ENCODE measurements at places on chromosomes 2 and 18.

DNA sequence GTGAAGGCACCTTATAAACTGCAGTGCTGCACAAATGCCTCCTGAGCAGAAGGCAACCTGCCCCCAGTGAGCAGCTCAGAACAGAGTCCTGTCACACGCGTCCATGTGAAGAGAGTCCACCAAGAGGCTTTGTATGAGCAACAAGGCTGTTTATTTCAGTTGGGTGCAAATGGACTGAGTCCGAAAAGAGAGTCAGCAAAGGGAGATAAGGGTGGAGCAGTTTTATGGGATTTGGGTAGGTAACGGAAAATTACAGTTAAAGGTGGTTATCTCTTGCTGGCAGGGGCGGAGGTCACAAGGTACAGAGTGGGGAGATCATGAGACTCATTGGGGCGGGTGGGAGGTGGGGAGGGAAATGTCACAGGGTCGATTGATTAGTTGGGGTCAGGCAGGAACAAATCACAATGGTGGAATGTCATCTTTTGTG, 53.4 kb upstream of the RALBP1 start:
- DNase-seq, result no peak

DNA sequence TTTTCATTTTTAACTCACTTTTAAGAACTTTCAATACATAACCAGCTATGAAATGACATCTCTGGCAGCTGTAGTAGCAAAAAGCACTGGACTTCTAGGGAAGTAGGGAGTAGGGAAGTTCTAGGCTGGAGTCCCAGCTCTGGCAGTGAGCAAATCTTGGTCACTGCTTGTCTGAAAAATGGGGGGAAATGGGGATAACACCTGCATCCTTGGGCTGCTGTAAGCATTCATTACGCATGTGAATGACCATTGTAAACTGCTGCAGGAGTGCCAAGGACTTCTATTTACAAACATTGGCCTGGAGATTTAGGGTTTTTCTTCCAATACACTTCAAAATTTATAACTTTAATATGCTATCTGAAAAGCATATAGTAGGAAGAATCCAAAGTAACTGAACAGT, 972 bp upstream of the MPP4 start:
- DNase-seq, result no peak

DNA sequence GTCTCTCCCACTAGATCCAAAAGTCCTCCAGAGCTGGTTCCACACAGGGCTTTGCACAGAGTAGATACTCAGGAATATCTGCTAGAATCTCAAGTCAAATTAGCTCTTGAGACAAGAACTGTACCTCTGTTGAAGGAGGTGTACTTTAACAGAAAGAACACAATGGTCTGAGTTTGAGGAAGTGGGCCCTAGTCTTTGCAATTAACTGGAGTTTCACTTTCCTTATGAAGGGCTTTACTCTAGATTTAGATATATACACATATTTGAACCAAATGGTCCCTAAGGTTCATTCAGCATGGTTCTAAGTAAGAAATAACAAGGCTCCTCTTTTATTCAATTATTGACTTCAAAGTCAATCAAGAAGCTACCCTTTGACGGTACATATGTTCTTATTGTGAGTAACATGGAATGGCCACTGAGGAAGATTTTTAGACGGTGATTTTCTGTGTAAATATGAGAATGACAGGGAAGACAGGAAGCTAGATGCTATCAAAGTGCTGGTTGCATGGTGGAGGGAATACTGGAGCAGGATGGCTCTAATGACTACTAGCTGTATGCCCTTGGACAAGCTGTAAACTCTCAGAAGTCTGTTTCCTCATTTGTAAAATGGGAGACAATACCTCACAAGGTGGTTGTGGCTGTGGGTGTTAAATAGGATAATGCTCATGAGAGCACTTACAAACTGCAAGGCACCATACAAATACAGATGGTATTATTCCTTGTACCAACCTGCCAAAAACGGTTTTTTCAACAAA, 73.5 kb upstream of the SERTAD2 start:
- no peak for DNase-seq

DNA sequence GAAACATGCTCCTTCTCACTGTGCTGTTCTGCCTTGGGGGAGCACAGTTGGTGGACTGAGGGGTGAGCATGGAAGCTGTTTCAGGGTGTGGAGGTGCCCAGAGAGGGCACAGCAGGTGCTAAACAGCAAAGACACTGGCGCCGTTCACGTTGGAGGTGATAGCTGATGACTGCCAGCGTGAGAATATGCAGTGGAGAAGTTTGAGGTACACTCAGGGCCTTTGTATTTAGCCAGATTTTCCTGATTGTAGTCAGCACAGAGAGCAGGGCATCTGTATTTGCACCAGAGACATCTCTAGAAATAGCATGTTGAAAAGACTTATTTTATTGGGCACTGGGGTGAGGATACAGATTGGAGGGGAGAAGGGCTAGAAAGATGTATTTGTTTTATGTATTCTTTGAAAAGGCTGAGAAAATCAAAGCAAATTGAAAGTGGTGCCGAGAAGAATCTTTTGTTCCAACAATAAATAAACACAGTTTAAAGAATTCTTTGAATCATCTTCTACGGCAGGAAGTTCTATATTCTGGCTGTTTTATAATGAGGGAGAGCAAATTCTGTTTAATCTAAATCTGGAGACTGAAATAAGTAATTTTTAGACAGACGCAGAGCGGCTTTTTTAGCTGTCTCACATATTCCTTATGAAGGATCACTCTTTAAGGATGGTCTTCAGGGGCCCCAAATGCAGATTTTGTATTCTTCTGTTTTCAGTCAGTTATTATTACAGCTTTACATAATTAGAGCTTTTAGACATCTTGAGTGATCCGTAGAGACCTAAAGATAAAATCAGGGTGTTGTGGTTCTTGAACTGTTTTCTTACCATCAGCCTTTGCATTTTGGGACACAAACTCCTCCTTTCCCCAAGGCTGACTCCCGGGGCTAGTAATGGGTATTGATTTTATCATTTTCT, 7.1 kb downstream of the ZNF532 start:
- DNase-seq, result no peak

DNA sequence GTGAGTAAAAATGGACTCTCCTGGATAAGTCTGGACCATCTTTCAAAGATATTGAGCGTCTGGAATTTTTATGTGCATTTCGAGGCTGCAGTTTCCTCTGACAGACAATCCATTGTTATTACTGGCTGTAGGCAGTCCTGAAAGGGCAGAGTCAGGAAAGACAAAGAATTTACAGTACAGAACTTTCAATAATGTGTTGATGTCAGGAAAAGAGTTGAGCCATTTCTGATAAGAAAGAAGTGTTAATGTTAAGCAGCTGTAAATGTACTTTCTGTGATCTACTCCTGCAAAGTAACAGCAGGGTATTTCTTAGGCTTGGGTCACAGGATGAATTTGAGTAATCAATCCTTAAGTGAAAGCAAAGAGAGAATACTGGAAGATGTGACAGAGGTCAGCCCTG, 29.8 kb downstream of the TSPYL6 start:
- no peak for DNase-seq
